Endothelial cell (in vitro differentiated cells): ENCODE measurements at places on chromosomes 6 and 20. TPM values are rescaled to one million over a fixed set of nuclear protein-coding genes. Genes with fewer than 3 reads are reported as not detected.

DNA sequence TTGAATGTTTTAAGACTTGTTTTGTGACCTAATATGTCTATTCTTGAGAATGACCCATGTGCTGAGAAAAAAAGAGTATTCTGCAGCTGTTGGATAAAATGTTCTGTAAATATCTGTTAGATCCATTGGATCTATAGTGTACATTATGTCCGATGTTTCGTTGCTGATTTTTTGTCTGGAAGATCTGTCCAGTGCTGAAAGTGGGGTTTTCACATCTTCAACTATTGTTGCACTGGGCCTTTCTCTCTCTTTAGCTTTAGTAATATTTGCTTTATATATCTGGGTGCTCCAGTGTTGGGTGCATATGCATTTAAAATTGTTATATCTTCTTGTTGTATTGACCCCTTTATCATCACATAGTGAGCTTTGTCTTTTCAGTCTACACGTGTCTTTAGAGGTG is 5.7 kb upstream of the SIRPB2 start:
- DNase-seq, result no peak
- H3K36me3 ChIP-seq, result no peaks in the 10 kb centered on the region
- no peak overlapping the region for H3K4me3 ChIP-seq
- H3K4me1 ChIP-seq, result peaks cover 20% of the 10 kb centered on the region
- no peaks in the 10 kb centered on the region for H3K27me3 ChIP-seq
- no peak overlapping the region for H3K27ac ChIP-seq

GRCh38 chr6:83258517-83258916 is 65.4 kb downstream of the RWDD2A start:
- H3K27ac ChIP-seq, result no peak overlapping the region
- peaks cover 2% of the 10 kb centered on the region for H3K27me3 ChIP-seq
- no peak overlapping the region for H3K4me3 ChIP-seq
- no peaks in the 10 kb centered on the region for H3K4me1 ChIP-seq
- no peaks in the 10 kb centered on the region for H3K36me3 ChIP-seq

FNDC11 gene
- 1.3 TPM for total RNA-seq

- H3K4me1 ChIP-seq, result no peaks in the 10 kb centered on the region
- H3K27ac ChIP-seq, result no peak overlapping the region
- no peak for DNase-seq
- no peak overlapping the region for H3K4me3 ChIP-seq
- H3K27me3 ChIP-seq, result no peaks in the 10 kb centered on the region
- no peaks in the 10 kb centered on the region for H3K36me3 ChIP-seq
Observed at GRCh38 chr6:91462241-91462640, 875.4 kb upstream of the MAP3K7 start.

DNA sequence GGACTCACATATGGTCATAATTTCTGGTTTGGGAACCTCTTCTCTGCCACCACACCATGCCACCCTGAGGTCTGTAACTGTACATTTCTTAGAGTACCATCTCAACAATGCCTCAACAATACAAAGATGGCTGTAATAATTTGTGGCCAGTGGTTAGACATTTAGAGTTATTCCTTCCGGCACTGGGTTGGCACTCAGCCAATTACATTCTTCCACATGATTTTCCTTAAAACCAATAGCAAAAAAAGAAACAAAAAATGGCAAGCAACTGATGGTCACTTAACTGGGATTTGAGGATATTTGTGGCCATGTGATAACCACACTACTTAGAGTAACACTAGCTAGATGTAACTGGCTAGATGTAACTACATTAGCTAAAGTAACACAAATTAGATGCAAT is 79.9 kb downstream of the SEL1L2 start:
- H3K4me3 ChIP-seq, result no peak overlapping the region
- H3K36me3 ChIP-seq, result no peaks in the 10 kb centered on the region
- no peak overlapping the region for H3K27ac ChIP-seq
- no peaks in the 10 kb centered on the region for H3K27me3 ChIP-seq
- no peaks in the 10 kb centered on the region for H3K4me1 ChIP-seq
- DNase-seq, result no peak
